ENCODE measurements at places on chromosomes 12 and 14.

- no peak overlapping the region for H3K4me3 ChIP-seq
- no peaks in the 10 kb centered on the region for H3K4me1 ChIP-seq
- H3K36me3 ChIP-seq, result no peaks in the 10 kb centered on the region
- no peaks in the 10 kb centered on the region for H3K27me3 ChIP-seq
- DNase-seq, result no peak
- H3K27ac ChIP-seq, result no peak overlapping the region
Observed at GRCh38 chr12:84976133-84976532, 59.9 kb downstream of the TSPAN19 start.

DNA sequence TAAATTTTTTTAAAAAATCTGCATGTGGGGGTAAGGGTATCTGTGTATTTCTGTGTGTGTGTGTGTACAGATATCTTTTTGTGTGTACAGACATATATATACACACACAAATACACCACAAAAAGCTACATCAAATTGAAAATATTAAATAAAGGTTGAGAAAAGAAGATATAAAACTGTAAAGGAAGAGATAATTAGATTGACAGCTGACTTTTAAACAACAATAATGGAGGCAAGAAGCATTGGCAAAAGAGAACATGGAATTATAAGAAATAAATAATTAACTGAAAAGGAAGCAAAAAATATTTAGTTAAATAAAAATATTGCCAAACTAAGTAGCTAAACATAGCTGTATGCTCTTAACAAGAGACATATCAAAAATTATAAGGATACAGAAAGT is 291.4 kb downstream of the FSCB start:
- no peak for DNase-seq
- H3K4me1 ChIP-seq, result no peaks in the 10 kb centered on the region

DNA sequence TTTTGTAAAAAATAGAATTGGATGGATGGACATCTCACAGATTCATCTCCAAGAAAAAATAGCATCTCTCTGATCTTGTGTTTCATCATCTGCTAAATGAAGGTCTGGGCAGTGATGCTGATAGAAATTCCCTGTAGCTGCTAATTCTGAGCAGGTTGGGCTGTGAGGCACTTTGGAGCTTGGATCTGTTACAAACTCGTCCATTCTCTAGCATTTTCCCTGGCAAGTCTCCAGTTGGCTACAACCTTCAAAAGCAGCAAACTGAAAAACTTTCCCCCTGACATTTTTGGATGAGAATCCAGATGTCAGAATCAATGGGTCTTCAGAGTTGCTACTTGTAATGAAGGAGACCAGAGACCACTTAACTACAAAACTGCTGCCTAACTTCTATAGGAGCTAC is 72.7 kb downstream of the TPH2 start:
- no peaks in the 10 kb centered on the region for H3K36me3 ChIP-seq
- no peak for DNase-seq
- no peak overlapping the region for H3K4me3 ChIP-seq
- H3K27me3 ChIP-seq, result no peaks in the 10 kb centered on the region
- H3K4me1 ChIP-seq, result no peaks in the 10 kb centered on the region
- H3K27ac ChIP-seq, result no peak overlapping the region

DNA sequence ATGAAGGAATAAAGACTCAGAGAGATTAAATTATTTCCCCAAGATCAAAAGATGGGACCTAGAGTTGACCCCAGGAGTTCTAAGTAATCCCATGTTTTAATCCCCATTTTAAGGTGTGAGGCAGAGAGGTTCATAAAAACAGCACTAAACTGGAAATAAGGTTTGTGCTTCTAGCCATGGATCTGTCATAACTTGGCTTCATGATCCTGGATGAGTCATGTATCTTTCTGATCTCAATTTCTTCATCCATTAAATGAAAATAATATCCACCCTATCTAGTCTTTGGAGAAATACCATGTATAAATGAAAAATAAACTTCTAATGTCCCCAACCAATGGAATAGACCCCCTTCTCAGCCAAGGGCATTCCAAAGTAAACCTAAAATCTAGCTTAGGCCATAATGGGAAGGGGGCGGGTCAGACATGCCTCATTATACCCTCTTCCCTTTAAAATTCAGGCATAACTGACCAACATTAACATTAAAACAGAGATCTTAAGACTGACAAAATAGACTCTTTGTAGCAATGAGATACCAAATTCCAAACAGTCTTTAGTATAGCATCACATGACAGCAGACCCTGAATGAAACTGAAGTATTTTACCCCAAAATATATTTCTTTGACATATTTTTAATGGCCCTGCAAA is 47.8 kb downstream of the SLC41A2 start:
- H3K36me3 ChIP-seq, result no peaks in the 10 kb centered on the region
- no peak overlapping the region for H3K27ac ChIP-seq
- no peak for DNase-seq

DNA sequence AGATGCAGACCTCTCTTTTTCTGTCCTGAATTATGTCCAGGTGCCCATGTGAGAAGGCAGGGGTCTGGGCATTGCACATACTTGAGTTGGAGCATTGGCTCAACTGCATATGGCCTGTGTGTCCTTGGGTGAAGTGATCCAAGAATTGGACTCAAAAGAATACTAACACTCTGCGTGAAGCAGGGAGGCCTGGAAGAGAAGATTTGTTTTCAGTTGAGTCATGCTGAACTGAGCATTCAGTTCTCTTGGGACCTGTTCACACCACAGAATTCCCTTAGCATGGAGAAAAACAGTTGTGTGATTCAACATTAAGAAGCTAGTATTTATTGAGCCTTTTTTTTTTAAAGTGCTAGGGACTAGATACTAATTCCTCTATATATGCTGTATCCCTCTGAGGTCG is 164.7 kb upstream of the TBX3 start:
- H3K4me3 ChIP-seq, result no peak overlapping the region
- H3K4me1 ChIP-seq, result no peaks in the 10 kb centered on the region
- no peaks in the 10 kb centered on the region for H3K27me3 ChIP-seq
- H3K36me3 ChIP-seq, result no peaks in the 10 kb centered on the region
- no peak for DNase-seq
- H3K27ac ChIP-seq, result no peak overlapping the region

- no peaks in the 10 kb centered on the region for H3K4me1 ChIP-seq
- no peak overlapping the region for H3K4me3 ChIP-seq
- no peaks in the 10 kb centered on the region for H3K36me3 ChIP-seq
Observed at GRCh38 chr12:47249719-47250357, 170.1 kb upstream of the AMIGO2 start.

GRCh38 chr14:72869407-72870329 is 24.2 kb downstream of the DPF3 start:
- no peak for DNase-seq
- H3K4me3 ChIP-seq, result no peak overlapping the region
- H3K4me1 ChIP-seq, result no peaks in the 10 kb centered on the region
- no peak overlapping the region for H3K27ac ChIP-seq

- no peaks in the 10 kb centered on the region for H3K27me3 ChIP-seq
- H3K27ac ChIP-seq, result peak overlapping the region; percentile 73
- H3K4me1 ChIP-seq, result peaks cover 10% of the 10 kb centered on the region
- peaks cover 85% of the 10 kb centered on the region for H3K36me3 ChIP-seq
- DNase-seq, result no peak
Observed at GRCh38 chr14:100138082-100138787, 21.2 kb downstream of the DEGS2 start.

DNA sequence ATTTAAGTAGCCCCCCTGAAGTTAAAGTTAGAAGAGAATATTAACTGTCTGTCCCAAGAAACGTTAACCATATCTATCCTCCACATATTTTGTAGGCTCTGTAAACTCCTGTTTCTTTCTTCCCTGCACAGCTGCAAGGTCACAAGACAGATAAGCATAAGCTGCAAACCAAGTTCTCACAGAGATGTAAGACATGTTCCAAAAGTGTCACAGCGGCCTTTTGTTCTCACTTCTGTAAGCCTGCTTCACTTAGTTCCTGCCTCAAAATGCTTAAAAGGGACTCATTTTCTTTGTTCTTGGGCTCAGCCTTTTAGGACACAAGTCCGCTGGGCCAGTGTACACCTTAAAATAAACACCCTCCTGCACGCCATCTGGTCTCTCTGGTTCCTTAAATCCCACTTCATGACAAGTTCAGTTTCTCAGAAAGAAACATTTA is 3.2 kb downstream of the RNASE1 start:
- DNase-seq, result no peak
- H3K27ac ChIP-seq, result no peak overlapping the region
- peaks cover 39% of the 10 kb centered on the region for H3K27me3 ChIP-seq
- no peak overlapping the region for H3K4me3 ChIP-seq
- peaks cover 4% of the 10 kb centered on the region for H3K36me3 ChIP-seq
- H3K4me1 ChIP-seq, result peaks cover 7% of the 10 kb centered on the region

DNA sequence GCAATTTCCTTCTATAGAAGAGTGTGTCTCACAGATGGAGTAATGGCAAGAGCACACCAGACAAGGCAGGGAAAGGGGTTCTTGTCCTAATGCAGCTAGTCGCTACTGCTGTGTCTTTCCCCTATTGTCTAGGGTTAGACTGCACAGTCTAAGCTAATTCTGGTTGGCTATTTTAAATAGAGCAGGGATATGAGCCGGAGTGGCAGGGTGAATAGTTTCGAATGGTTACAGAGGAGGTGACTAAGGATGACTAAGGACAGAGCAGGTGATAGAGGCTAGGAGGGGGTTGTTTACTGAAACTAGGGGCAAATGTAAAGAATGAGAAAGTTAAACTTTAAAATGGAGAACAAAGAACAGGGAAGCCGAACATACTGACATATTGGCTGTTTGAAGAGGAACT is 25.6 kb upstream of the CPNE8 start:
- no peak overlapping the region for H3K4me3 ChIP-seq
- no peaks in the 10 kb centered on the region for H3K36me3 ChIP-seq
- H3K27me3 ChIP-seq, result no peaks in the 10 kb centered on the region
- peaks cover 1% of the 10 kb centered on the region for H3K4me1 ChIP-seq

- no peak overlapping the region for H3K27ac ChIP-seq
- H3K36me3 ChIP-seq, result no peaks in the 10 kb centered on the region
- H3K4me1 ChIP-seq, result no peaks in the 10 kb centered on the region
- no peaks in the 10 kb centered on the region for H3K27me3 ChIP-seq
Observed at GRCh38 chr12:14314801-14315200, 50.7 kb upstream of the ATF7IP start.

DNA sequence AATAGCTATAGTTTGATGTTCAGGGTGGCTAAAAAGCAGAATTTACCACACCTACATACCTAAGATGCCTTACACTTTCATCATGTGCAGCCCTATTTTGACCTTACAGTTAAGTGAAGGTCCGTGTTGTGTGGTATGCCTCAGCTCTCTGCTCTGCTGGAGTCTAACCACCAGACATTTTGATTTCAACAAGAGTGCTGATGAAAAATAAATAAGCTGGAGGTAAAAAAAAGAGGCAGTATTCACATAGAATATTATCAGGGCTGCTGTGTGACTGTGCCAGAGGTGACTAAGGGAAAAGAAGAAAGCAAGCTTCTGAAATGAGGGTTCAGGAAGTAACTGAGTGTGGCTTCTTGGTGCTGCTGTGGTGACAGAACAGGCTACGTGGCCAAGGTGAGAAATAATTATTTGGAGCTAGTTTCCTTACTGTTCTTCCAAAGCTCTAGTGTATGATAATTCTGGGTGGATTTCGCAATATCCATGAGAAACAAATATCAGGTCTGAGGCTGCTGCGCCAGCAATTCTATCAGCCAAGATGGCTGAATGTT is 188.8 kb downstream of the STXBP6 start:
- no peaks in the 10 kb centered on the region for H3K4me1 ChIP-seq
- H3K36me3 ChIP-seq, result no peaks in the 10 kb centered on the region
- no peak overlapping the region for H3K27ac ChIP-seq
- DNase-seq, result no peak
- H3K27me3 ChIP-seq, result peaks cover 54% of the 10 kb centered on the region

Data from effector memory CD8-positive, alpha-beta T cell (primary cell).